H1 (cell line): ENCODE measurements at places on chromosomes 5 and 9. TPM values are rescaled to one million over a fixed set of nuclear protein-coding genes. Genes with fewer than 3 reads are reported as not detected.

DNA sequence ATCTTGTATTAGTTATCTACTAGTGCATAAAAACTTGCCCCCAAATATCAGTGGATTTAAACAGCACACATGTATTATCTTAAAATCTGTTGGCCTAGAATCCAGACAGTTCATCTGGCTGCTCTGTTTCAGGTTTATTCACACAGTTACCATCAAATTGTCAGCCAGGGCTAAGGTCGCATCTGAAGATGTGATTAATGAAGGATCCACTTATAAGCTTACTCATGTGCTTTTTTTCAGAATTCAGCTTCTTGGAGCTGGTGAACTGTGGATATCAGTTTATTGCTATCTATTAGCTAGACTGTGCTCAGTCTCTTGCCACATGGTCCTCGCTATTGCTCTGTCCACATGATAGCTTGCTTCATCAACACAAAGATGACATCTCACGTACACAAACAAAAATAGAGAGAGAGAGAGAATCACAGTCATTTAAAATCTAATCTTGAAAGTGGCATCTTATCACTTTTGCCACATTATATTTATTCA lies 81.5 kb downstream of the PRDM9 start:
- DNase-seq: no peak

DNA sequence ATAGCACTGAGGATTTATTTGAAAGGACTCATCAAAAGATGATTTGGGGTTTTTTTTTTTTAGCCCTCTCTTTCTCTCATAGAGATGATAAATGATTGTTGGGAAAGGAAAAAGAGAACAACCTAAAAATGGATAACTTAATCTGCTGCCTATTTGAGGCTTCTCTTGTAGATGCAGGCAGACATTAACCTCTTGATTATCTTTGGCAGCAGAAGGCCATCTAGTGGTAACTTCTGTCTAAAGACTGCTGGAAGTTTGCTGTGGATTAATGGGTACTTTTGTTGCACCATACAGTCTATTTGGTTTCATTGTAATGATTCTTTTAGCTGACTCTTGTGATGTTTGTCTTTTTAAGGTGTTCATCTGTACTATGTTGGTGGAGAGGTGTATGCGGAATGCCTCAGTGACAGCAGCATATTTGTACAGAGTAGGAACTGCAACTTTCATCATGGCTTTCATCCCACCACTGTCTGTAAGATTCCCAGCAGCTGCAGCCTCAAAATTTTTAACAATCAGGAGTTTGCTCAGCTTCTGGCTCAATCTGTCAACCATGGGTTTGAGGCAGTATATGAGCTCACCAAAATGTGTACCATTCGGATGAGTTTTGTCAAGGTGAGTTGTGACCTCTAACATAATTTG lies 18.8 kb downstream of the SMIM32 start:
- no peak for DNase-seq

DNA sequence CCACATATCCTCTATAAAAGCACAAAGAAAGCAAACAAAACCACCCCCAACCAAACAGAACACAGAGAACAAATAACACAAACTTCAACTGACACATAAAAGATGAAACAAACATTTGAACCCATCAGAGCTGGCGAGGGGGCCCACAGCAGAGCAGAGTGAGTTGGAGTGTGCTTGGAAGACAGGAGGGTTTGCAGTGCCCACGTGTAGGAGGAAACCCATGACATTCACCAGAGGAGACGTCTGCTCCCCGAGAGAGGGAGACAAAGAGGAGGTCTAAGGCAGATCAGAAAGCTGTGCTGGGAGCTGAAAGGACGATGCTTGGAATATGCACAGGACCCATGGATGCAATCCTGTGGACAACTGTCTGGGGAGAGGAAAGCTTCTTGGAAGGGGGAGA lies 27.0 kb downstream of the MRPL36 start:
- DNase-seq: no peak

GRCh38 chr5:58085800-58086199 lies 374.1 kb downstream of the PLK2 start:
- DNase-seq: no peak

GRCh38 chr9:95128177-95128524 lies 189.4 kb downstream of the FANCC start:
- DNase-seq: no peak

PCDHGA10 gene
- 6.4 and 7.1 TPM in 2 replicates for polyA plus RNA-seq

DNA sequence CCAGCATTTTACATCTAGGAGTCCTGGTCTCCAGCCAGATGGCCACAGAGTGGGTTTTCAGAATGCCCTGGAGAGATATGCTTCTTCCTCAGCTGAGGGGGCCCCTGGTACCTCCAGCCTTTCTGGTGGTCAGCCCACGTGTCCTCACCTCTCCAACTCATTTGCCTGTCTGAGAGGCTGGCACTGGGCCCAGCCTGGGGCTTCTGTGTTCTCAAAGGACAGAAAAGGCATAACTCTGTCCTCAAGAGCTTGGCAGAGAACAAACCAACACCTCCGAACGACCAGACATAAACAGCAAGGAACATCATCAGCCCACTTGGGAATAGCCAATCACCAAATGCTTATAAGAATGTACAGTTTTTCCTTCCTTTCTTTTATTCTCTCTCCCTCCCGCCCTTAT lies 17.1 kb downstream of the ENG start:
- no peak for DNase-seq

DNA sequence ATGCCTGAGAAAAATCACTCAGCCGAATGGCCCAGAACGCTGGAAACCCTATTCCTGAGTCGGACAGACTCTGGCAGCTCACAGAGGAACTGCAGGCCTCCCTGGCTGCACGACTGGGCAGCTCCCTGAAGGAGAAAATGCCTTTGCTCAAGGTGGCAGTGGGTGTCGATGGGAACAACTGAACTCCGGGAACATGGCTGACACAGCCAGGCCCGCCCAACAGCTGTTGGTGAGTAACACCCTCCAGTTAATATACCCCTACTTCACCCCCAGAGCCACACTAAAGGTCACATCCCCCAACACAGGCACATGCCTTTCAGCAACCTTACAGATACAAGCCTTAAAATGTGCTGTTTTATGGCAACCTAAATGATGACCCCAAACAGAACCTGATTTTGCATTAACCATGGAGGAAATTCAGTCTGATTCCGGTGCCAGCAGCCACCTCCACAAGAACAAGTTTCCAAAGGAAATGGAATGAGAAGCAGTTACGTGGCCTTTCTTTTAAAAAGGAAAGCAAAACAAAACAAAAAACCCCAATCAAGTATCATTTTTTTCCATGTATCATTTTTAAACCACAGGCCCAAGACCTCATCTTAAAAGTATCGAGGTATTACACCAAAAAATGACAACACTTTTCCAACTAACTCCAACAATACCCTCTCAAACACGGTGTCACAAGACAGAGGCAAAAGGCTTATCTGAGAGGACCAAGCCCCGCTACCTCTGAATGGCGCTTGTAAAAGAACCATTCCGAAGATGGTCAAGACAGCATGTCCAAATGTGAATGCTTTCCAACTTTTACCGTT lies 3.1 kb downstream of the KLF9 start:
- DNase-seq: no peak

GRCh38 chr9:123637945-123638634 lies 282.1 kb downstream of the CRB2 start:
- DNase-seq: no peak
